ENCODE measurements at places on chromosomes 1 and 21.

DNA sequence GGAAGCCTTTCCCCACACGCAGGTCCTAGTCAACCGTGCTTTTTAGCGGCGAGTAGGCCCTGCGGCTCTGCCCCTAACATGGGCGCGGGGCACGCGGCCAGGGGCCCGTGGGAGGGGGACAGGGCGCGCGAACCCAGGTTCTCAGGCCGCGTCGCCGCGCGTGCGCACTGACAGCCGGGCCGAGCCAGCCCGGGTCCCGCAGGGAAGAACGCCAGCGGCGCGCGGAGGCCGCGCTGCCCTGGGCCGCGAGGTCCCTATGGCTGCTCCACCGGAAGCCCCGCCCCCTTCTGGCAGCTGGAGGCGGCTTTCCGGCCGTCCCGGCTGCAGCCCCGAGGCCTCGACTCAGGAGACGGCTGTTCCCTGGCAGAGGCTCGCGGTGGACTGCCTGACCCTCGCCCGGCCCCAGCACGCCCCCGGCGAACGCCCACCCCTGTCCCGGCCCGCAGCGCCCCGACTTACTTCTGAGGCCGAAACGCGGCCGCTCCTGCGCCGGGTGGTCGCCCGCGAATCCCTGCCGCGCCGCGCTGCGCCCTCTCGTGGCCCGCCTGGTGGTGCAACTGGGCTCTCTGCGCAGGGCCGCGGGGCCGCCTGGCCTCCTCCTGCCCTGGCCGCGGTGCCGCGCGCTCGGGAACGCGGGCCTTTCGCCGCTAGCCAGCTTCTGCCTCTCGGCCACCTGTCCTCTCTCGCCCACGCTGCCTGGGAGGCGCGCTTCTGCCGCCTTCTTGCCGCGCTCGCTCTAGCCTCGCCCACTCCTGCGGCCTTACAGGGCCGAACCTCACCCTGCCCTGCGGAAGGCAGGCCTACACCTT, 16.6 kb upstream of the RIPPLY3 start:
- DNase-seq = peak; percentile 93

DNA sequence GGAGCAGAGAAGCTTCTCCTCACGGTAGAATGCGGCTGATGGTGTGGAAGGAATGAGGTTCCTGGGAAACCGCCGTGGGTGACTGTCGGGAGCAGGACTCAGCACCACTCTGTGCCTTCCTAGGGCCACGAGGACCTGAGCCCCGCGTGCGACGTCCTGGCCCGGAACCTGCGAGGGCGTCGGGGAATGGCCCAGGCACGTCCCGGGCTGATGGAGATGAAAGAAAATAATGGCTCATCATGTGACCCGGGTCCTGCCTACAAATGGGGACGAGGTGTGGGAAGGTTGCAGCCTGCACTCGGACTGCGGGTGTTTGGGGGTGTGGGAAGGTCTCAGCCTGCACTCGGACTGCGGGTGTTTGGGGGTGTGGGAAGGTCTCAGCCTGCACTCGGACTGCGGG, 25.1 kb upstream of the TTLL10 start:
- DNase-seq = no peak

DNA sequence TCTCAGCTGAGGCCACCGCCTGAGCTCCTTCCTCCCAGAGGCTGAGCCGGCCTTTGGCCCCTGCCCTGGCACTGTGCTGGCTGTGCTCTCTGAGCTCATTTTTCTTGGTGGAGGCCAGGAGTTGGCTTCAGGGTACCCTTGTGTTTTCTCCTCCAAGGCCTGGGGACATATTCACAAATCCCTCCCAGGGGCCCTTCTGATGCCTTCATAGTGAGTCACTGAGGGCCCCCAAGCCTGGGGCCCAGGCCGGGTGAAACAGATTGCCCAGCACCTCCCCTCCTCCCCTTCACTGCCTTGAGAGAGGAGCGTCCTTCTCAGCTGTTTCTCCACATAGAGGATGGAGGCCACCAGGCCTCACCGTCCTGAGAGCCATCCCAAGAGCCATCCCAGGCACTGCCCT, 105.8 kb downstream of the SIK1 start:
- DNase-seq = no peak

- peak; percentile 59 for DNase-seq
Measured at GRCh38 chr21:17679002-17679600, 66.4 kb upstream of the BTG3 start.

- no peak for DNase-seq
Measured at GRCh38 chr1:191695865-191696264, 462.4 kb upstream of the RGS18 start.

GRCh38 chr1:43015269-43015668, 56.6 kb upstream of the SLC2A1 start:
- no peak for DNase-seq

GRCh38 chr1:23908453-23909341, 4.5 kb downstream of the CNR2 start:
- no peak for DNase-seq

GRCh38 chr1:114118351-114118990, 35.2 kb downstream of the SYT6 start:
- DNase-seq = no peak

GRCh38 chr1:216387782-216388181, 35.5 kb downstream of the USH2A start:
- no peak for DNase-seq

GRCh38 chr1:232283864-232284263, 346.1 kb downstream of the SIPA1L2 start:
- no peak for DNase-seq

- DNase-seq = peak; percentile 58
Measured at GRCh38 chr1:210663730-210664573, 335.2 kb downstream of the HHAT start.

GRCh38 chr1:9143250-9143649, 14.3 kb upstream of the GPR157 start:
- no peak for DNase-seq

DNA sequence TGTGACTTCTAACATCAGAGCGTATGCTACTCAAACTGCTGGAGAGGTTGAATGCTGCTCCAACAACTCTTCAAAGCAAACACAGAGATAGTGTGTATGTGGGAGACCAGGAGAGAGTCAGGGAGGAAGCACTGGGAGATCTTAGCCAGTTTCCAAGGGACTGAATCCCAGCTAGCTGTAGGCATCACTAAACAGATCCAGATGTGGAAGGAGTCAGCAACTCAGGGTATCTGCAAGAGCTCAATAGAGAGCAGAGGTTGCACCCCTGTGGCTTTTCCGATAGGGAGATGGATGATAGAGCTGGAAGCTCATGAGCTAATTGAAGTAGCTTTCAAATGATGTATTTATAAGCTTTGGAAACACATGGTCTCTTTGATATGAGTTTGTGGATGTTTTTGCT, 168.9 kb upstream of the HOOK1 start:
- no peak for DNase-seq

GRCh38 chr1:45574105-45574626, 9.7 kb upstream of the NASP start:
- no peak for DNase-seq

DNA sequence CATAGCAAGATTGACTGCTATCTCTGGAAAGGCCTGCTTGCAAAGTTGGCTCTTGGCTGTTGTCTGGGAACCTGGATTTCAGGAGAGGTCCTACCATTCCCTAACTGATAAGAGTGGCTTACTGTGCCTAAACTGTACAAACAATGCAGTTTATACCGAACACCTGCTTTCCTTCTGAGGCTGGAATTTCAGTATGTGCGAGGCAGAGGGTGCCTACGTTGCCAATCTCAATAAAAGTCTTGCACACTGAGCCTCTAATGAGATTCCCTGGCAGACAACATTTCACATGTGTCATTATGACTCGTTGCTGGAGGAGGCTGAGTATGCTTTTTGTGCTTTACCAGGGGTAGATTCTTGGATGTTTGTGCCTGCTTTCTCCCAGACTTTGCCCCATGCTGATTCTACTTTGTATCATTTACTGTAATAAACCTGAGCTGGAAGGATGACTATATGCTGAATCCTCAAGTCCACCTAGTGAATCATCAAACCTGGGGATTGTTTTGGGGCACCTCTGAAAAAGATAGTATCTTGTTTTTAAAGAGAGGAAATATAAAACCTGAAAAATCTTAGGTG, 58.9 kb upstream of the GNG4 start:
- DNase-seq = no peak
